PC-9 (cell line): ENCODE measurements at places on chromosomes 4 and X. TPM values are rescaled to one million over a fixed set of nuclear protein-coding genes. Genes with fewer than 3 reads are reported as not detected.

The TCP11X2 gene
- not detected in 2 replicates for total RNA-seq

The ADH1A gene
- total RNA-seq: not detected in 2 replicates

The CFAP99 gene
- 0.48 and 0.85 TPM in 2 replicates for total RNA-seq

The CLNK gene
- total RNA-seq: not detected in 2 replicates

The NEIL3 gene
- total RNA-seq: 15.0 and 16.2 TPM in 2 replicates

The CACNA1F gene
- not detected in 2 replicates for total RNA-seq

The SULT1E1 gene
- not detected in 2 replicates for total RNA-seq

The WDR17 gene
- total RNA-seq: 2.2 and 2.3 TPM in 2 replicates

The SSX4 gene
- total RNA-seq: not detected in 2 replicates

The CXCL5 gene
- not detected in 2 replicates for total RNA-seq

DNA sequence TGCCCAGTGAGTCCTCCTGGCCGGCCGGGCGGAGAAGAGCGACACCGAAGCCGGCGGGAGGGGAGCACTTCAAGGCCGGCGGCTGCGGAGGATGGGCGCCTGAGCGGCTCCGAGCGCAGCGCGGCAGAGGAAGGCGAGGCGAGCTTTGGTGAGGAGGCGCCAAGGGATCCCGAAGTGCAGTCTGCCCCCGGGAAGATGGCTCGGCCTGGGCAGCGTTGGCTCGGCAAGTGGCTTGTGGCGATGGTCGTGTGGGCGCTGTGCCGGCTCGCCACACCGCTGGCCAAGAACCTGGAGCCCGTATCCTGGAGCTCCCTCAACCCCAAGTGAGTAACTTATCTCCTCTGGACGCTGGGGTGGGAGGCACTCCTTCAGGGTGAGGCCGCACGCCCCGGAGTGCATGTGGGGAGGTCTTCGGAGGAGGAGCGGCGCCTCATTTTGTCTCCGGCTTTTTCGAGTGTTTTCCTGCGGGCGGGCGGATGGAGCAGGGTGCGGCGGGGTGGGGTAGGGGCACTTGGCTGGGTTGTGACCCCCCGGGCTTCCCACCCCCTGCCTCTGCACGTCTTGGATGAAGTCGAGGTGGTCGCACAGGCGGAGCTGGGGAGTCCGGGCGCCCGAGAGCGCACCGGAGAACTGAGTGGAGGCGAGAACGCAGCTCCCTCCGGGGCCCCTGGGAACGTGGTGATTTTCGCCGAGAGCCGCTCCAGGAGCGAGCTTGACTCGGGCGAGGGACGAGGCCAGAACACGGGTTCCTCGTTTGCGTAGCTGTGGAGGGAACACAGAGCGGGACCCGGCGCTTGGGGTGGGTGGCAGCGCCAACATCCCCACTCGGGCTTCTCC is 979 bp downstream of the EFNB1 start:
- H3K4me1 ChIP-seq: peaks cover 19% of the 10 kb centered on the region
- H3K27me3 ChIP-seq: no peaks in the 10 kb centered on the region
- DNase-seq: no peak
- no peaks in the 10 kb centered on the region for H3K36me3 ChIP-seq

- H3K4me3 ChIP-seq: no peak overlapping the region
- no peaks in the 10 kb centered on the region for H3K27me3 ChIP-seq
- DNase-seq: no peak
- H3K36me3 ChIP-seq: no peaks in the 10 kb centered on the region
- no peaks in the 10 kb centered on the region for H3K4me1 ChIP-seq
Observed at GRCh38 chrX:38699696-38700095, 101.6 kb upstream of the MID1IP1 start.

GRCh38 chrX:71537743-71538142 is 4.8 kb downstream of the OGT start:
- peaks cover 26% of the 10 kb centered on the region for H3K36me3 ChIP-seq
- no peak overlapping the region for H3K27ac ChIP-seq
- H3K27me3 ChIP-seq: no peaks in the 10 kb centered on the region
- peaks cover 45% of the 10 kb centered on the region for H3K4me1 ChIP-seq

DNA sequence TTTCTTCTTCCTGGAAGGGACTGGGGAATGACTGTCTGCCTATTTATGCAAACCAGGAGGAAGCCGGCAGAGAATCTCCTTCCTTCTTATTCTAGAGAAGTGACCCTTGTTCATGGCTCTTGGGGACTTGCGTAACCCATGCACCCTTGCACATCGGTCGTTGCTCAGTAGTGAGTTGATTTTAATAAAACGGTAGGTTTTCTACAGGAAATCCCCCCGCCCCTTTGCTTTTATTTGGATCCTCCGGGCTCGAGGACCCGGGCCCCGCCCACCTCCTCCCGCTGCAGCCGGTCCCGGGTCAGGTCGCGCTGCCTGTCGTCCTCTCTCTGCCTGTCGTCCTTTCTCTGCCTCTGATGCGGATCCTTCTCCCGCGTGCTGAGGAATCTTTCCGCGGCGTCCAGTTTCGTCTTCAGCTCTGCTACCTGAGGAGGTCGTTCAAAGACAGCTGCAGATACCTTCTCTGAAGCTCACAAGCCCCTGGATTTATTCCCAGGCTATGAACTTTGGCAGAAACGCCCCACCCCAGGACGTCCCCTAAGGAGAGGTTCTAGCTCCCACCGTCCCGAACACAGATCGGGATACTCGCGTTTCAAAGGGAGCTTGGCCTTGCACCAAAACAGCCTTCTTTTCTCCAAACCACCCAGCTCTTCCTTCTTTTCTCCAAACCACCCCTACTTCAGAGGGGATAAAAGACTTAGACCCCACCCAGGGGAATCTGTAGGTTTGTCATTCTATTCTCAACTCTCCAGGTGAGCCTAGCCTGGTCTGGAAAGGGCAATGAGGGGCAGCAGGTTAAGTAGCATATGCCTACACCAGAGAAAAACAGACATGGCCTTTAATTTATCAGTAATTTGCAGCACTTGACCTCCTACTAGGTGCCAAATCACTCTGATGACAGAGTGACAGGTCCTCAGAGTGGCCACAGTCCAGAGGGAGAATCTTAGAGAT is 7.0 kb downstream of the TNIP3 start:
- H3K27ac ChIP-seq: peak overlapping the region; percentile 87
- H3K4me1 ChIP-seq: peaks cover 15% of the 10 kb centered on the region
- H3K27me3 ChIP-seq: no peaks in the 10 kb centered on the region
- peak overlapping the region; percentile 58 for H3K4me3 ChIP-seq

- H3K27me3 ChIP-seq: 0 out of 2 replicates have a peak, but pooled peaks cover 5% of the 10 kb centered on the region
- no peaks in the 10 kb centered on the region for H3K36me3 ChIP-seq
- DNase-seq: no peak
- no peak overlapping the region for H3K27ac ChIP-seq
Observed at GRCh38 chrX:81120258-81120935, 81.3 kb downstream of the HMGN5 start.

DNA sequence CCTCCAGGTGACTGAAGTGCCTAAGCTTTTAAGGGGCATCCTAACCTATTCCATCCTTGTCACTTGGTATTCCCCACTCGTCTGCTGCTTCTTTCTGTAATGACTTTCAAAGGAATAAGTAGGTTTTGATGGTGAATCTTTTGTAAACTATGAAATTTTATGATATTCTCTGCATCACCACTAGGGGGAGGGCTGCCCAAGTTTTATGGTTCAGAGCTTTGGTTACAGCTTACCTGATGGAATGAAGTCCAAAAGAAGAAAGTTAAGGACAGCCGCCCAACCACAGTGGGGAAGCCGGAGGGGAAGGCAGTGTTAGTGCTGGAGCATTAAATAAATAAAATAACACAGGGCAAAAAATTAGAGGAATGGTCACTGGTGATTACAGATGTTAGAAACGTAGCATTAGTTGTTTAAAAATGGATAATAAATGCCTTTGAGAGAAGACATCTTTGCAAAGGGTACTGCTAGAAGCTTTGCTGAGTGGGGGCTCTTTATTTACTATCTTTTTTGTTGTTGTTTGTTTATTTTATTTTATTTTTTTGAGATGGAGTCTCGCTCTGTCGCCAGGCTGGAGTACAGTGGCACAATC is 204.9 kb downstream of the GBA3 start:
- no peaks in the 10 kb centered on the region for H3K4me1 ChIP-seq
- DNase-seq: no peak
- no peak overlapping the region for H3K27ac ChIP-seq
- H3K36me3 ChIP-seq: no peaks in the 10 kb centered on the region

GRCh38 chr4:138542191-138542776 is 300.1 kb upstream of the SLC7A11 start:
- H3K27me3 ChIP-seq: no peaks in the 10 kb centered on the region
- DNase-seq: no peak
- no peak overlapping the region for H3K4me3 ChIP-seq
- H3K4me1 ChIP-seq: no peaks in the 10 kb centered on the region

DNA sequence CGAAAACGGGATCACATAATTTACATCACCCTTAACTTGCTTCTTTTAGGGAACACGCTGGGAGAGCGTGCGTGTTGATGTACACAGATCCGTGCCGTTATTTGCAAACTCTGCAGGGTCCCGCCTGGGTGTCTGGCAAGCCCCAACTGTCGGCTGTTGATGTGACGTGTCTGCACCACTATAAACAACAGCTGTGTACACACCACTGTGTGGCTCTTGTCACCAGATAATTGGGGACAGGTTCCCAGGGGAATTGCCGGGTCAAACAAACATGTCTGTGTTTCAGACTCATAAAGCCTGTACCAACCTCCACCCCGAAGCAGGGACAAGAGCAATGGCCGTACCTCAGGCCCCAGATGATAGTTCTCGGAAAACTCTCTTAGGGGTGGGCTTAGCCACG is 105.0 kb upstream of the AFAP1 start:
- DNase-seq: no peak
- no peaks in the 10 kb centered on the region for H3K36me3 ChIP-seq
- 0 out of 2 replicates have a peak, but pooled peaks cover 2% of the 10 kb centered on the region for H3K27me3 ChIP-seq
- no peak overlapping the region for H3K27ac ChIP-seq

- no peaks in the 10 kb centered on the region for H3K27me3 ChIP-seq
- H3K27ac ChIP-seq: no peak overlapping the region
- no peaks in the 10 kb centered on the region for H3K36me3 ChIP-seq
- no peaks in the 10 kb centered on the region for H3K4me1 ChIP-seq
Observed at GRCh38 chr4:84994280-84994679, 27.8 kb upstream of the WDFY3 start.

DNA sequence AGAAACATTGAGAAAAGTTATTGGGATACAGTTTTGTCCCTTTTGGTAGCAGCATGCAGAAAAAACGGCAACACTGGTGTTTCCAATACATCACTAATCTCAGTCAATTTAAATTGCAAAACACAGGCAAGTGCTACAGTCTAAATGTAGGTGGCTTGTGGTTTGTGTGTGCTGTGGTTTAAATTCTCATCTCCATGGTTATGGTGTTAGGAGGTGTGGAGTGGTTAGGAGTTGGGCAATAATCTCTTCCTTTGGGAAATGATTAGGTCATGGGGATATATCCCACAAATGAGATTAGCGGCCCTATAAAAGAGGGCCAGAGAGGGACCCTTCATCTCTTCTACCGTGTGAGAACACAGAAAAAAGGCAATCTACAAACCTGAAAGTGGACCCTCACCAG is 1344.3 kb downstream of the ADGRL3 start:
- H3K36me3 ChIP-seq: no peaks in the 10 kb centered on the region
- no peaks in the 10 kb centered on the region for H3K4me1 ChIP-seq
- H3K27ac ChIP-seq: no peak overlapping the region
- DNase-seq: no peak
- H3K27me3 ChIP-seq: no peaks in the 10 kb centered on the region

DNA sequence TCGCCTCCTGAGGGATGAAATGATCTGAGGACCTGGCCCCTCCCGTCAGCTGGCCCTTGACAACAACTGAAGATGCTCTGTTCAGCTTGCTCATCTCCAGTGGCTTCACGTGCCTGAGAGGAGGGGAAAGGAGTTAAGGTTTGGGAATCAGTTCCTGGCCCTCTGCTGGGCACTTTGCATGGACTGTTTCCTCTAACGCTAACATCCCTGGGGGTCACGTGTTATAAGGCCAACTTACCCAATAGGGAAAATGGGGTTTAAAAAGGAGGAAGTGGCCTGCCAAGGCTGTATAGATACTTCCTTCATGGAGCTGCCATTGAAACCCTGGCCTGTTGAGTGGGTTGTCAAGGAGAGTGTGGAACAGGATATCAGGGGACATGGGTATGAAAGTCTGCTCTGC is 65.6 kb downstream of the OR13H1 start:
- H3K27ac ChIP-seq: no peak overlapping the region
- no peaks in the 10 kb centered on the region for H3K36me3 ChIP-seq
- H3K27me3 ChIP-seq: peaks cover 15% of the 10 kb centered on the region; the same call in 1 of the 2 replicates
- H3K4me3 ChIP-seq: no peak overlapping the region
- DNase-seq: no peak

DNA sequence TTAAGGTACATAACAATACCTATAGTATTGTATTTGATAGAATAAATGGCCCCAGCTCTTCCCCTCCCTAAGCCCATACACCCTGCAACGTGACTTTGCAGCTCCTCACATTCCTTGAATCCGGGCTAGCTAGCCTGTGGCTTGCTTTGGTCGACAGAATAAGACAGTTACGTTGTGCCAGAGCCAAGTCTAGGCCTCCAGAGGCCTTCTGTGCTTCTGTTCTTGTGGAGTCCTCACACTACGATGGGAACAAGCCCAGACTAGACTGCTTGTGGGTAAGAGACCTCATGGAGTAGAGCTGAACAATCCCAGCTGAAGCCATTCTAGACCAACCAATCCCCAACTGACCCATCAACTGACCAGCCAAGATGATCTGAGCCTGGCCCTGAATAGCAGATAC is 102.4 kb upstream of the PLAC1 start:
- no peak overlapping the region for H3K27ac ChIP-seq
- no peaks in the 10 kb centered on the region for H3K4me1 ChIP-seq
- H3K36me3 ChIP-seq: no peaks in the 10 kb centered on the region

DNA sequence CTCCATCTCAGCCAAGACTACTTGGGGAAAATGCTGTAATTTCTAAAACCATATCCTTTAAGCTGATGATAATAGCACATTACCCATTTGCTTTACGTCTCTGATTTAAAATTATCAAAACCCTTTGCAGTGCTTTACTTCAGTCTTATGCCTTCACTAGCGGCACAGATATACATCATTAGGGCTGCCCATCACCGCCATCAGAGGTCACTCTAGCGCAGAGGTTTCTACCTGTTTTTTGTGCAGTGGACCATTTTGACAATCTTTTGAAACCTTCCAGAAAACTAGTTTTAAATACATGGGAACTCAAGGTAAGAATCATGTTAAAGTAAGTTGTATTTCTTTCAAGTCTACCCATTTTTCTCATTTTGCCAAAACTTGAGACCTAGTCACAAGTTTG is 592.5 kb downstream of the PPARGC1A start:
- H3K27ac ChIP-seq: no peak overlapping the region
- H3K27me3 ChIP-seq: no peaks in the 10 kb centered on the region
- no peaks in the 10 kb centered on the region for H3K36me3 ChIP-seq
- DNase-seq: no peak
- no peaks in the 10 kb centered on the region for H3K4me1 ChIP-seq

- H3K36me3 ChIP-seq: peaks cover 8% of the 10 kb centered on the region
- H3K4me1 ChIP-seq: no peaks in the 10 kb centered on the region
- no peaks in the 10 kb centered on the region for H3K27me3 ChIP-seq
Observed at GRCh38 chrX:37388413-37388812, 39.2 kb downstream of the PRRG1 start.
